ENCODE measurements at places on chromosomes 1 and 21. TPM values are rescaled to one million over a fixed set of nuclear protein-coding genes. Genes with fewer than 3 reads are reported as not detected.

Gene BMP8B
- 1.0 TPM for polyA plus RNA-seq

- H3K4me1 ChIP-seq = no peaks in the 10 kb centered on the region
- no peak for DNase-seq
- H3K36me3 ChIP-seq = no peaks in the 10 kb centered on the region
- no peak overlapping the region for H3K4me3 ChIP-seq
- no peaks in the 10 kb centered on the region for H3K27me3 ChIP-seq
These were observed 267.8 kb upstream of the NRIP1 start for GRCh38 chr21:15332572-15332971.

- H3K27ac ChIP-seq = no peak overlapping the region
- H3K27me3 ChIP-seq = no peaks in the 10 kb centered on the region
- no peaks in the 10 kb centered on the region for H3K4me1 ChIP-seq
- H3K4me3 ChIP-seq = no peak overlapping the region
These were observed 5.2 kb upstream of the FTCD start for GRCh38 chr21:46160657-46160906.

DNA sequence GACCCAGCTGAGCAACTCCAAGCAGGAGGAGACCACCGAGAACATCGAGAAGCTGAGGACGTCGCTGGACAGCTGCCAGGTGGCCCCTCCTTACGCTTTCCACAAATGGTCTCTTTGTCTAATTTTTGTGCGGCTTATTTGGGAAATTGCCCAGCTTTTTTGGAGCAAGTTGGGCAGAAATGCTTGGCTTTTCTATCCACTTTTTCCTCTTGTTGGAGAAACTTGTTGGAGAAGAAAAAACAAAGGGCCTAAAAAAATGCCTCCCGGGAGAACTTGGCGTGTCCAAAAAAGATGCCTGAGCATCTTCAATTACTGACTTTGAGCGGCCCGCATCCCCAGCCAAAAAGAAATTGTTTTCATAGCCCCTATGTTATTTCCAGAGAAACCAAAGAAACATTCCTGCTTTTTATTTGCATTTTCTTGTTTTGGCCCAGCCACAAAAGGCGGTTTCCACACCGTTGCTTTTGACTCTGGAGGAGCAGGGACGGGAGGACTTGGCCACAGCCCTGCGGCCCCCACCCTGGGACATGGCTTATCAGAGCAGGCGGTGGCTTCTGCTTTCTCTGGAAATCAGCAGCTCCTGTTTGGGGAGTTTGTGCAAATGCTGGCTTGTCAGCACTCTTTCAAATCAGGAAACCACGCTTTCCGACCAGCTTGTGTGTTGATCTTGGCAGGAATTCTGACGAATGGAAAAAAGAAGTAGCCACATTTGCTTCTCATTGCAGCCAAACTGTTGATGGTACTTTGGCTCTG, 81.2 kb upstream of the EFHD2 start:
- H3K27me3 ChIP-seq = no peaks in the 10 kb centered on the region
- H3K4me3 ChIP-seq = no peak overlapping the region
- peaks cover 34% of the 10 kb centered on the region for H3K4me1 ChIP-seq
- H3K36me3 ChIP-seq = no peaks in the 10 kb centered on the region

DNA sequence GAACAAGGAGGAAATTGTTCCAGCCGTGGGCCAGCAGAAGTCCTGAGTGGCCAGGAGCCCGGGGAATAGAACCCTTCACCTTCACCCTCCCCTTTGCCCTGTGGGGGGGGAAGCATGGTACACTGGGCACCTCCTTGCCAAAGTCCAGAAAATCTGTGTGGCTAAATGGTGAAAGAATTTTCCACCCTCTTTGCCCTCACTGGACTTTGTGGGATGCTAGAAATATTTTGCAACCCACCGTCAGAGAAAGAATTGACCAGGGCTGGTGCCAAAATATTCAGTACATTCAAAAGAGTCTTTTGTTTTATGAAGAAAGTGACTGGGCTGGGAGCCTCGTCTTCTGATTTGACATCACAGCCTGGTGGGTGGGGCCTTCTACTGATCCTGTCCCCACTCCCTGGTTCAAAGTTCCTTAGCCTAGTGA, 14.6 kb downstream of the NFASC start:
- no peaks in the 10 kb centered on the region for H3K4me1 ChIP-seq
- no peak overlapping the region for H3K4me3 ChIP-seq
- H3K27ac ChIP-seq = peak overlapping the region; percentile 64
- H3K27me3 ChIP-seq = no peaks in the 10 kb centered on the region

Gene GPR25
- not detected for polyA plus RNA-seq

DNA sequence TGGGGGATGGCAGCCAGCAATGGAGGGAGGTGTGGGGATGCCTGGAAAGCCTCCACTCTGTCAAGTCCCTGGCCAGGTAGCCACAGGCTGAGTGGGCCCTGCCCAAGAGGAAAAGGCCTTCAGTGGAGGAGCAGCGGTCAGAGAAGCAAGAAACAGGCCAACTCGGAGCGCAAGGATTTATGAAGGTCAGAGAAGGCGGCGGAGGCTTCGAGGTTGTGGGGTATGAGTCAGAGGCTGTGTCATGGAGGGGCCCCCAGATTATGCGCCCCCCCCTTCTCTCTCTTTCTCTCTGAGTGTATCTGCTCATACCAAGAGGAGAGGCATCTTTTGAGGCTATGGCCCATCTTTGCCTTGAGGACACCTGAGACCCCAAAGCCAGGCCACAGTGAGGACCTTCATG, 99.5 kb downstream of the CASZ1 start:
- DNase-seq = peak; percentile 87
- H3K36me3 ChIP-seq = no peaks in the 10 kb centered on the region
- no peaks in the 10 kb centered on the region for H3K27me3 ChIP-seq
- no peak overlapping the region for H3K4me3 ChIP-seq

DNA sequence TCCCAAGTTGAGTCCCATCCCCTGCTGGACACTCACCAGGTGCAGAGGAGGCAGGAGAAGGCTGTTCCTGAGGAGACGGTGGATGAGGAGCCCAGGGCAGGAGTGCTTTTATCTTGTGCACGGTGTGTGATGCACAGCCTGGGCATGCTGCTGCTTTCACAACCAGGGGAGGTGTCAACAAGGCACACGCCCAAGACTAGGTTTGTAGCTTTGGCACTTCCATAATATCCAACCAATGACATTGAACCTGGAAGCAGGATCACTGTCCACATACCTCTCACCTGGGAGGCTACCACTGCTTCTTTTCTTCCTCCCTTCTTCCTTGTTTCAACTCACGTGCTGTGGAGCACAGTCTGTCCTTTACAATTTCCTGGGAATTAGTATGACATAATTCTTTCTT, at the start of gene LCE3D:
Gene LCE3D (minus strand): TSS at position 84 of the 400 bp plus-strand sequence. CDS start 580 bp downstream, outside the sequence.
- no peaks in the 10 kb centered on the region for H3K4me1 ChIP-seq
- no peak within 1 kb of the TSS for H3K4me3 ChIP-seq
- H3K27me3 ChIP-seq = no peaks in the 10 kb centered on the region
- no peaks in the 10 kb centered on the region for H3K36me3 ChIP-seq

GRCh38 chr1:93223023-93223675, 42.6 kb downstream of the CCDC18 start:
- H3K36me3 ChIP-seq = no peaks in the 10 kb centered on the region
- H3K4me1 ChIP-seq = no peaks in the 10 kb centered on the region
- H3K4me3 ChIP-seq = no peak overlapping the region
- DNase-seq = no peak
- H3K27ac ChIP-seq = no peak overlapping the region

DNA sequence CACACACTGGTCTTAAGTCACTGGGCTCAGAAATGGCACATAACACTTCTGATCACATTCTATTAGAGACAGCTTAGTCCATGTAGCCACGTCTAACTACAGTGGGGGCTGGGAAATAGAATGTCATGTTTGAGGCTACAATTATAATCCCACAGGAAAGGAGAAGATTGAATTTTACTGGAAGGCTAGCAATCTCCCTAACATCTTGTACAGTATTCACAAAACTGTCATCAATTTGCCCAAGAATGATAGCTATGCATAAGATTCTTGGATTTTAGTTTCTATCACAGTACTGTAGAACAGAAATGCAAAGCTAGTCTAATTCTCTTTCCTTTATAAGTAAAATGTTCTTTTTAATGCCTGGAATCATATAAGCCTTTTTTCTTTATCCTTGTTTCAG, 12.7 kb upstream of the ZMYM6 start:
- H3K4me3 ChIP-seq = no peak overlapping the region
- no peak for DNase-seq
- H3K4me1 ChIP-seq = no peaks in the 10 kb centered on the region
- no peak overlapping the region for H3K27ac ChIP-seq
- H3K27me3 ChIP-seq = no peaks in the 10 kb centered on the region

- DNase-seq = peak; percentile 75
- no peaks in the 10 kb centered on the region for H3K27me3 ChIP-seq
- H3K27ac ChIP-seq = peak overlapping the region; percentile 83
These were observed 509 bp downstream of the GDAP2 start for GRCh38 chr1:117928881-117929342.

- H3K4me1 ChIP-seq = peaks cover 16% of the 10 kb centered on the region
- H3K27me3 ChIP-seq = no peaks in the 10 kb centered on the region
- H3K36me3 ChIP-seq = no peaks in the 10 kb centered on the region
- H3K27ac ChIP-seq = peak overlapping the region; percentile 95
These were observed 2.4 kb downstream of the CCN1 start for GRCh38 chr1:85582687-85583591.

Gene PRELP
- 19.5 TPM for polyA plus RNA-seq

DNA sequence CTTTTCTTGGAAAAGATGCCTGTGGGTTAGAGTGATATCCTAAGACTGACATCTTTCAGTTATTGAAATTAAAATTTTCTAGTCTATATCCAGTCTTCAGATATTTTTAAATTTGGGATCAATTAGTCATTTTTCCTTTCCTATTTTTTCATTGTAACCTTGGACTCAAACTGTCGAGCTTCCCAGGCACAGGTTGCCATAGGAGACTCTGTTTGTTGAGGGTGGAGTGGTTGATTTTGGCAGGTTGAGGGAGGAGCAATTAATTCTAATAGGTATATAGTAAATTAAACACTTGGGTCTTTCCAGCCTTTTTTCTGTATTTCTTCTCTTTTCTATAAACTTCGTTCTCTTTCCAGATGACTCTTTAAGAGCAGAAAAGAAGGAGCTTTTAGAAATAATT, 326.8 kb downstream of the ASTN1 start:
- H3K4me1 ChIP-seq = no peaks in the 10 kb centered on the region
- H3K27ac ChIP-seq = no peak overlapping the region
- no peaks in the 10 kb centered on the region for H3K27me3 ChIP-seq

Gene SLAMF9
- not detected for polyA plus RNA-seq

DNA sequence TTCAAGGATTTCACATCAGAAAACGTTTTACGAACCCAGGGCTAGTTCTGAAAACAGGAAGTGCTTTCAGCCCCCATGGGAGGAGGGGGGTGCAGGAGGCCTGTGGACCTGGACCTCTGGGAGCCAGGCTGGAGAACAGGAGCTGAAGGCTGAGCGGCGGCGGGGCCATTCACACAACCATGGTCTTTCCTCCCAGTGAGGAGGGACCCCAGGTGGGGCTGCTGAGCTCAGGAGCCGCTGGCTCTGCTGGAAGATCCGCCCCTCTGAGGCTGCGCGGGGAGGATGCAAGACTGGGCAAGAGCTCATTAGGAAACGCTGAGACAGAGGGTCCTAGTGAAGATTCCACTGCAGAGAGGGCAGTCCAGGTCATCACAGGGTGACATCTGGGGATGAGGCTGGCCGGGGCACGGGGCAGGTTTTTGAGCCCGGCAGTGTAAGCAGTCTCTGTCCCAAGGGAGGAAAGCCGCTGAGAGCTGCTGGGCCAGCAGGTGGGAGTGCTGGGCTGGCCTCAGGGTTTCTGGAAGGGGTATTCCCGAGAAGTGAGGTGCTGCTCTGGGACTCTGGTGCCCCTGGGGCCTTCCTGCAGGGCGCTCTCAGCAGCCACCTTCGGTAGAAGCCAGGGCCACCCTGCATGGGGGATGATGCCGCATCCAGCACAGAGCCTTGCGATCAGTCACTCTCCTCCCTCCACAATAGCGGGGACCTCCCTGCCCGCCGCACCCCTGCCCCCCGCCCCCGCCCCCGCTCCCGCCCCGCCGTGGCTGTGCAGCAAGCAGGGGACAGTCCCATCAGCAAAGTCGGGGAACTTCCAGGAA, 7.5 kb downstream of the MX2 start:
- DNase-seq = no peak
- H3K27ac ChIP-seq = no peak overlapping the region
- no peaks in the 10 kb centered on the region for H3K4me1 ChIP-seq

GRCh38 chr1:32336591-32336932, 529 bp upstream of the MARCKSL1 start:
- H3K36me3 ChIP-seq = no peaks in the 10 kb centered on the region
- no peaks in the 10 kb centered on the region for H3K27me3 ChIP-seq
- H3K4me1 ChIP-seq = peaks cover 27% of the 10 kb centered on the region
- peak overlapping the region; percentile 91 for H3K4me3 ChIP-seq

DNA sequence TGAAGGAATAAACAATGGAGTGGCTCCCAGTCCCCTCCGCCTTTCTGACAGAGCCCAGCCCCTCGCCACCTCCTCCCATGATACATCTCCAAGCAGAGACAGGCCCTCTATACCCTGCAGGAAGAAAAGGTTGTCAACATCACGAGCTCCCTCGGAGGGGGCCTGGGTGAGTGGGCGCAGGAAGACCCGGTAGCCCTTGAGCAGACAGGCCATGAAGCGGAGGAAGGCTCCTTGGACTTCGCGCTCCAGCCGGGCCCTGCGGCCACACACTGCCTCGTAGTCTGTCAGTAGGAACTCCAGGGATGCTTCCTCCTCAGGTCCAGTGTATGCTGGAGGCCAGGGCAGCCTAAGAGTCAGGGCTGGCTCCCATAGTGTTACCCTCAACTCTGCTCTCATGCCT, 7.0 kb downstream of the DENND4B start:
- no peaks in the 10 kb centered on the region for H3K27me3 ChIP-seq
- DNase-seq = no peak
- H3K4me1 ChIP-seq = no peaks in the 10 kb centered on the region

- H3K36me3 ChIP-seq = no peaks in the 10 kb centered on the region
- H3K27me3 ChIP-seq = no peaks in the 10 kb centered on the region
- no peak overlapping the region for H3K4me3 ChIP-seq
- DNase-seq = no peak
- H3K4me1 ChIP-seq = peaks cover 7% of the 10 kb centered on the region
- H3K27ac ChIP-seq = no peak overlapping the region
These were observed 35.5 kb downstream of the MAN1C1 start for GRCh38 chr1:25651824-25652741.

- no peaks in the 10 kb centered on the region for H3K27me3 ChIP-seq
- no peaks in the 10 kb centered on the region for H3K36me3 ChIP-seq
- no peak for DNase-seq
- no peaks in the 10 kb centered on the region for H3K4me1 ChIP-seq
- H3K27ac ChIP-seq = no peak overlapping the region
These were observed 63.6 kb downstream of the MYOM3 start for GRCh38 chr1:24048205-24048869.

Gene AMY2B
- 88.6 TPM for polyA plus RNA-seq

GRCh38 chr21:38821248-38821647, 15.5 kb downstream of the ETS2 start:
- peaks cover 84% of the 10 kb centered on the region for H3K36me3 ChIP-seq
- H3K27me3 ChIP-seq = no peaks in the 10 kb centered on the region
- peaks cover 4% of the 10 kb centered on the region for H3K4me1 ChIP-seq
- peak; percentile 19 for DNase-seq

Gene ADAM30
- polyA plus RNA-seq = not detected

- H3K36me3 ChIP-seq = no peaks in the 10 kb centered on the region
- no peak overlapping the region for H3K27ac ChIP-seq
- no peaks in the 10 kb centered on the region for H3K27me3 ChIP-seq
- no peaks in the 10 kb centered on the region for H3K4me1 ChIP-seq
- no peak for DNase-seq
These were observed 180.6 kb upstream of the C1orf105 start for GRCh38 chr1:172239901-172240300.

Gene MROH9
- polyA plus RNA-seq = not detected

Gene HSD3B1
- polyA plus RNA-seq = 0.07 TPM

Gene CELSR2
- polyA plus RNA-seq = 6.3 TPM

Gene COL16A1
- 49.8 TPM for polyA plus RNA-seq

Gene RGS8
- 11.8 TPM for polyA plus RNA-seq

Gene APOBEC4
- not detected for polyA plus RNA-seq

GRCh38 chr1:174966008-174966572, 33.7 kb upstream of the CACYBP start:
- DNase-seq = no peak
- H3K4me1 ChIP-seq = peaks cover 31% of the 10 kb centered on the region
- H3K36me3 ChIP-seq = no peaks in the 10 kb centered on the region
- no peak overlapping the region for H3K27ac ChIP-seq

Gene HHAT
- polyA plus RNA-seq = 4.7 TPM

Data from adrenal gland (tissue), 19 donors.